ENCODE measurements at places on chromosomes 5 and 9.

GRCh38 chr9:93533863-93534262 is 42.5 kb upstream of the PHF2 start:
- DNase-seq = no peak

DNA sequence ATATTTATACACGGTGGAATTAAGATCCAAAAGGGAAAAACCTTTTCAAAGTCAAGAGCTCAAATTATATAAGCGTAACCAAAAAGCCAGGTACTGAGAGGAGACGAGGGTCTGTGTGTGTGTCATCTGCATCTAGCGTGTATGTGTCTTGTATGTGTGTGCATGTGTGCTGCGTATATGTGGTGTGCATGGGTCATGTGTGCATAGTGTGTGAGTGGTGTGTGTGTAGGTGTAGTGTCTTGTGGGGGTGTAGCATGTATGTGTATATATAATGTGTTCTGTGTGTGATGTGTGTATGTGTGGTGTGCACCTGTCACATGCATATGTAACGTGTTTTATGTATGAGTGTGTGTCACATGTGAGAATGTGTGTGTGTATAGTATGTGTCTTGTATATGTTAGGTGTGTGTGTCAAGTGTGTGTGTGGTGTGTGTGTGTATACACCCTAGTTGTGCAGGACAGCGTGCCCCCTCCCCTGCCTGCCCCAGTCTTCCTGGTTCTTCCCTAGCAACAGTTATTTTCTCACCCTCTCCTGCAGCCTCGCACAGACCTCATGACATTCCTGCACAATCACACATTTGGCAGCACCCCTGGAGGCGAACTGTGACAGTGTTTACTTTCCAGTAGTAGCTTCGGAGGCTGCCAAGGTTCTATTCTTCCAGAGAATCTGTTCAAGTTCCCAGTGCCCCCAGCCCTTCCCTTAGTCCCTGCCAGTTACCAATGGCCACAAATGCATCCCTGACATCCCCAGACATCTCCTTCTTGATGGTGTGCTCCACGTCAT is 27.1 kb upstream of the TNIP1 start:
- DNase-seq = no peak

DNA sequence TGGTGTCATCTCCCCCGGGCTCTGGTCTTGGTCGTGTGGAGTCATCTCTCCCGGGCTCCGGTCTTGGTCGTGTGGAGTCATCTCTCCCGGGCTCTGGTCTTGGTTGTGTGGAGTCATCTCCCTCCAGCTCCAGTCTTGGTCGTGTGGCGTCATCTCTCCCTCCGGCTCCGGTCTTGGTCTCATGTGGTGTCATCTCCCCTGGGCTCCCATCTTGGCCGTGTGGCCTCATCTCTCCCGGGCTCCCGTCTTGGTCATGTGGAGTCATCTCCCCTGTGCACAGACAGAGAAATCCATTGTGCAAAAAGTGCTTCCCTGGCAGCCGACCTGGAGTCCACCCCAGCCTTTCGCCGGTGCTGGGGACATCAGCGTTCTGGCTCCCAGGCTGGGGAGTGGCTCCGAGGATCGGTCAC is 91.1 kb upstream of the CACNA1B start:
- no peak for DNase-seq

DNA sequence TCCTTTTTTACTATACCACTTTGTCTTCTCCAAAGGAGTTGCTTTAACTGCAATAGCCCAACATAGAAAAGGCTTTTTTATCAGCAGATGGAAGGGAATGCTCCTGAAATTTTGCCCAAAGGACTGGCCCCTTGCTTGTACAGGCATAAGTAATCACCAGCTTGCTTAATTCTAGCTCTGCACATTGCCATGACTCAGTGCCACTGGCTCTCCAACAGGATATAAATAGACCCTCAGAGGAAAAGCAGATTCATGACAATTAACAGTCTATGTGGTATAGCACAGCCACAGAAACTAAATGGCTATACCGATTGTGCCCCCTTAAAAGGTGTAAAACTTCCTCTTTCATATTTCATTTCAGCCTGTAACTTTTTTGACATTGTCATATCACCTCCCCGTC is 227.0 kb downstream of the ZNF608 start:
- no peak for DNase-seq

- DNase-seq = no peak
Observed at GRCh38 chr5:155381654-155382053, 368.1 kb downstream of the KIF4B start.

DNA sequence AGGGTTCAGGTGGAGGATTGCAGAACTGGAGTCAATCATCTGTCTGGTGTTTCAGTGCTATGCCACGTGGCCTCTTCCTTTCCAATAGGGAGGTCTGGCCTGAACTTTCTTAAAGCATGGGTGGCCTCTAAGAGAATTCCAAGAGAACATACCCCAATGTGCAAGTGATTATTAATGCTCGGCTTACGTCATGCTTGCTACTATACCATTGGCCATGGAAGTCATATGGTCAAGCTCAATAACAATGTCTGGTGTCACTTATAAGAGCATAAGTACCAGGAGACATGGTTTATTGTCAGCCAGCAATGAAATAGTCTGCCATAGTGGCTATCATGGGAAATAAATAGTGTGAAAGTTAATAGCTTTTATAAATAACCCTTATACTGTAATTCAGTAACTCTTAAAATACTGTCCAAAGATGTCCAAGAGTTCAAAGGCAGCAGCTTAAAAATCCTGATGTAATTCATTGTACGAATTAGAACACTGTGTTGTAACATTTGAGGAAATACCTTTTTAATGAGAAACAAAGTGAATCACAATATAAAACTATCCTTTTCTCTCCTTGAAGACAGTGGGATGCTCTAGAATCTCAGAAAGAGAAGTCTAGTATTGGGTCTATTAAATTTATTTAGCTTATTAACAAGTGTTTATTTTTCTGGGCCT is 355.4 kb upstream of the PRR16 start:
- no peak for DNase-seq

DNA sequence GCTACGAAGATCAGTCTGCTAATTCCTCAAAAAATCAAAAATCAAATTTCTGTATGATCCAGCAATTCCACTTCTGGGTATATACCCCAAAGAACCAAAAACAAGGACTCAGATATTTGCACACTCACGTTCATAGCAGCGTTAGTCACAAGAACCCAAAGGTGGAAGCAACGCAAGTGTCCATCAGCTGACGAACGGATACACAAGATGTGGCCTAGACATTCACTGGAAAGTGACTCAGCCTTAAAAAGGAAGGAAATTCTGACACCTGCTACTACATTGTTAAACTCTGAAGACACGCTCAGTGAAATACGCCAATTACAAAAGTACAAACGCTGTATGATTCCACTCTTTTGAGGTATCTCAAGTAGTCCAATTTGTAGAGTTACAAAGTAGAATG is 93.3 kb downstream of the OTULIN start:
- no peak for DNase-seq

DNA sequence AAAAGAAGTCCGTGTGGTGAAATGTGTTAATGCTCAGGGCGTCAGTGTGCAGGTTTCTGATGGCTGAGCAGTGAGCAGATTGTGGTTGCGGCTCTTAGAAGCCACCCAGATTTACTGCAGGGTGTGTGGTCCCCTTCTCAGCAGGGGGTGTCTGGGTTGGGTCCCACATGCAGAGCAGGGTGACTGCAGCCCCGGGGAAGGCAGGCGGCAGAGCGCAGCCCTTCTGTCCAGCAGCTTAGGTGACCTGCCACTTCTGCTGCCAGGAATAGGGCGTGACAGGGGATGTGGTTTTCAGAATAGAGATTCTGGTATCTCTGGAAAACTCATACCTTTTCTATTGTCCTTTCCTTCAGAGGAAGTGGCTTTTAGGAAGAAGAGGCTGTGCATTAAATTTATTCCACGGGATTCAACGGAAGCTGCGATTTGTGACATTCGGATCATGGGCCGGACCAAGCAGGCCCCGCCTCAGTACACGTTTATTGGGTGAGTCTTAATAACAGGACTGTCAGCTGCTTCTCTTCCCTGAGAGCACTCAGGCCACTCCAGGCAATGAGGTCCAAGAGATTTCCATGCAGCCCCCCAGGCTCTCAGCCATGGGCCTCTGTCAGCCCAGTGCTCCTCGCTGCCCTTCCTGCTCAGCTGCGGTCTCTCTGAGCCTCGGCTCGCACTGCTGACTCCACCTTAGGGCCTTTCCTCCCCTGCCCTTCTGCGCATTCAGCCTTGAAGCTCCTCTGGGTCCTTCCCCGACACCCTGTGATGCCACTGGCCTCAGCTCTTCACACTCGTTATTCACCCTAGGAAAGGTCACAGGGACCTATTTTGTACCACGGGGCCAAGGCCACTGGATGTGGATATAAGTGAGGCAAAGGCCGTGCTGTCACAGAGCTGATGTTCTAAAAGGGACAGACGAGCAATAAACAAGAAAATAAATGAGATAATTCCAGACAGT is 65.4 kb downstream of the MVB12B start:
- peak; percentile 70 for DNase-seq

DNA sequence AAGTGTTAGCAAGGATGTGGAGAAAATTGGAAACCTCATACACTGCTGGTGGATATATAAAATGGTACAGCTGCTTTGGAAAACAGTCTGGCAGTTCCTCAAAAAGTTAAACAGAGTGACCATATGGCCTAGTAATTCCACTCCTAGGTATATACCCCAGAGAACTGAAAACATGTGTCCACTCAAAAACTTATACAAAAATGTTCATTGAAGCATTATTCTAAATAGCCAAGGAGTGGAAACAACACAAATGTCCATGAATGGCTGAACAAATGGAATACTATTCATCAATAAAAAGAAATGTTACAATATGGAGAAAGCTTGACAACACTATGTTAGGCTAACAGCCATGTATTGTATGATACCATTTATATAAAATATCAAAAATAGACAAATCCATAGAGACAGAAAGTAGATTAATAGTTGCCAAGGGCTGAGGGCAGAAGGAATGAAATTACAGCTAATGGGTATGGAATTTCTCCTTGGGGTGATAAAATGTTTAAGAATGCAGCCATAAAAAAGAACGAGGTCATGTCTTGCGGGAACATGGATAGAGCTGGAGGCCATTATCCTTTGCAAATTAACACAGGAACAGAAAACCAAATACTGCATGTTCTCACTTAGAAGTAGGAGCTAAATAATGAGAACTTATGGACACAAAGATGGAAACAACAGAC is 33.6 kb upstream of the FBP1 start:
- peak; percentile 39 for DNase-seq

DNA sequence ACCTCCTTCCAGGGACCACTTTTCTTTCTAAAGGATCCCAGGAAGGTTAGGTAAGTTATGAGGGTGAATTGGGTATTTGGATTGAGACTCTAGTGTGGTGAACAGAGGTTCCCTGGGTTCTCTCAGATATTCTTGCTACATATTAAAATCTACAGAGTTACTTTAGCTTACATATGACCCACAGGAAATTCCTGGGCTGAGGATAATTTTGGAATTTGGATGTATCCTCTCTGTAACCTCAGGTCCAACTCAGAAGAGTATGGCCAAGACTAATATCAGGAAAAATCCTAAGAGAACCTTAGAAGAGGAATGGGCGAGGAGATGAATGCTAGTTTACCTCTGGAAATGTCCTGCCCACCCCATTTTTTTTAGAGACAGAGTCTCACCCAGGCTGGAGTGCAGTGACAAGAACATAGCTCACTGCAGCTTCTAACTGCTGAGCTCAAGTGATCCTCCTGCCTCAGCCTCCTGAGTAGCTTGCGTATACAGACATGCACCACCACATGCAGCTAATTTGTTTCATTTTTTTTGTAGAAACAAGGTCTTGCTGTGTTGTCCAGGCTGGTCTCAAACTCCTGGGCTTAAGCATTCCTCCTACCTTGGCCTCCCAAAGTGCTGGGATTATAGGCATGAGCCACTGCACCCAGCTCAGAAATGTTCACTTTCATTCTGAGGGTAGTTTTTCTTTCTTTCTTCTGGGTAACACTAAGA is 196.4 kb downstream of the ARHGEF28 start:
- no peak for DNase-seq
